ENCODE measurements at places on chromosomes 5 and 9.
A peak's percentile ranks its signal among the peaks of the same experiment; 100 is the strongest.

DNA sequence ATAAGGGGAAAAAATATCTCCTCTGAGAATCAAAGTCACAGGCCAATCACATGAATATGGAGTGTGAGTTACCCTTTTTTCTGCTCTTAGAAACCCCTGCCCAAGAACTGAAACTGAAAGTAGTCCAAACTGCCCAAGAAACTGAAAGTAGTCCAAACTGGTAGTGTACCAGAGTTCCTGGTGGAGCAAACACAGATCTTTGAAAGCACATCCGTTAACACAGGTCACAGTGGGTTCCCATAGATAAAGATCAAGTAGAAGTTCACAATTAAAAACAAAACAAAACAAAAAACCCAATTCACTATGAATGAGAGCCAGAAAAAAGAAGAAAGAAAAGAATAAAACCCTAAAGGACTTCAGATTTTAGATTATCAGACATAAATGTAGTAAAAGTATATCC is 332.4 kb upstream of the EFNA5 start:
- peak; percentile 51 for DNase-seq

DNA sequence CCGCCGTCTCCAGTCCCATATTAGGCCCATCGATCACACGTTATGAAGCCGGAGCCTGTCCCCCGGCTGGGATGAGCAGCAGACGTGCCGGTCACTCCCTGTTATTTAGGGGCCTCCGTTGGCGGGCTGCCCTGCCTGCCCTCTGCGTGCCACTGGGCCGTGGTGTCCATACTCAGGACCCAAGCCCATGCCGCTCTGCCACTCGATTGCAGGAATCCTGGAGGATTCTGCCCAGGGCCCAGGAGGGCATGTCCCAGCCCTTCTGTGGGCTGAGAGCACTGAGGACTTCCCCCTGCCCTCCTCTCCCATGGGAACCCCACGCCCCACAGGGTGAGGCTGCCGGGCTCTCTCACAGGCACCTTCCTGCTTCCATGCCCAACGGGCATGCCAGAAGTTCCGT is 19.6 kb upstream of the LAMC3 start:
- DNase-seq = no peak

DNA sequence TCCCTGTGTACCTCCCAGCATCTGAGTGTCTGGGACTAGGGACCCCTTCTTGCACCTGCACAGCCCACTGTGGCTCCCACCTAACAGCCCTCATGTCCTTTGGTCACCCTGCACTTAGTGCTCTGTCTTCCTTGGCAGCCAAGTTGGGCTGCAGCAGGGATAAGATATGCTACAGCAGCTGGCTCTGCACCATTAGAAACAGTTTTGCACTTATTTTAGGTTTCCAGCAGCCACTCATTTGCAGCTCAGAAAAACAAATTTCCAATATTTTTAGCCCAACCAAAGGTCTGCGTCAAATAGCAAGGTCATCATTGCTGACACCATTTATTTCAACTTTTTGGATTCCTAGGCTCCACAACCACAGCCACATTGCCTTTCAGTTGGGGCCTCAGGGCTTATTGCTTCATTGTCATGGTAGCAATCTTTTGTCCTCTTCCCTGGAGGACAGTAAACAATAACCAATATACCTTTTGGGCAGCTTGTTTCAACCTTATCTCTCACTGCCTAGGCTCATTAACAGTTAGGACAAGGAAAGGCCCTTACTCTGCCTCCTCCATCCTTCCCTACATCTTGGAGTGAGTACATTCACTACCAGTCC is 263.9 kb downstream of the COX7C start:
- no peak for DNase-seq

DNA sequence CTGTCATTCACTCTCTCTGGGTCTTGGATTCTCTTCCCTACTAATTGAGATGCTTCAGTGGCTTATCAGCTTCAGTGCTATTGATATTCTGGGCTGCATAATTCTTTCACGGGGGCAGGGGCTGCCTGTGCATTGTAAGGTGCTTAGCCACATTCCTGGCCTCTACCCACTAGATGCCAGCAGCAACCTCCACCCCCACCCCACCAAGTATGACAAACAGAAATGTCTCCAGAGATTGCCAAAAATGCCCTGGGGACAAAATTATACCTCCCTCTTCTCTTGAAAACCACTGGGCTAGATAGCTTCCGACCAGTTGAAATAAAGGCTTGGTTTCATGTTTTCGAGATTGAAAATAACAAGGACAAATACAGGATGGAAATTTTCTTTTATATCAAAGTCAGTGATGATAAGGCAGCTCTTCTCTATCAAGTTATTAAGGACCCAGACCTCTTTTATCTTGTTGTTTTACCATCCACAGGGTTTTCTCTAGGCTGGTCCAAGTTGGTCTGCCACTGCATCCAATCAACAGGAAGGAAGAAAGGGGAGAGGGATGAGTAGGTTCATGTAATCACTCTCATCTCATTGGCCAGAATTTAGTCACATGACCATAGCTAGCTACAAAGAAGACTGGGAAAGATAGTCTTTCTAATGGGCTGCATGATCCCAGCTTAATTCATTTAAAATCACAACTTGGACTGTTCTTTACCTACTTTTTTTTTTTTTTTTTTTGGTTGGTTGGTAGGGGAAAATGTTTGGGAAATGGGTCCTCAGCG is 92.1 kb upstream of the RANBP3L start:
- DNase-seq = peak; percentile 13

- no peak for DNase-seq
Measured at GRCh38 chr5:140222416-140222815, 47.4 kb downstream of the CYSTM1 start.

GRCh38 chr9:94991961-94992907 is 265.7 kb downstream of the AOPEP start:
- DNase-seq = no peak

DNA sequence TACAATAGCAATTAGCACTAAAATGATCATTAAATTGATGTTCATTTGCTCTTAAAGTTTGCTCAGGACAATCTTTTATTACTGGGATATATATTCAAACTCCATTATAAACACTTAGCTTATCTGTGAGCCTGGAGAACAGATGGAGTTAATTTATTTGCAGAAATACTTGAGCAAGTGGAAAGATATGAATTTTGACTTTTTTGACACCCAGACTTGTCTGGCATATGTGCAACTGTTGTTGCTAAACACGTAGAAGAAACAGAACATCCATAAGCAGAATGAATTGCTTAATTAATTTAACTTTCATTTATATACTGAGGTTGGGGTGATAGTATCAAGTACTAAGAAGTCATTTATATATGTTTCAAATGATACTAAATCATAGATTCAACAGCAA is 820.7 kb upstream of the TYRP1 start:
- no peak for DNase-seq

Measured in fibroblast of mammary gland (primary cell).